KBM-7 (cell line): ENCODE measurements at places on chromosomes 1 and 21.

- DNase-seq = no peak
These were observed 2.7 kb upstream of the NPHP4 start for GRCh38 chr1:5994713-5995621.

DNA sequence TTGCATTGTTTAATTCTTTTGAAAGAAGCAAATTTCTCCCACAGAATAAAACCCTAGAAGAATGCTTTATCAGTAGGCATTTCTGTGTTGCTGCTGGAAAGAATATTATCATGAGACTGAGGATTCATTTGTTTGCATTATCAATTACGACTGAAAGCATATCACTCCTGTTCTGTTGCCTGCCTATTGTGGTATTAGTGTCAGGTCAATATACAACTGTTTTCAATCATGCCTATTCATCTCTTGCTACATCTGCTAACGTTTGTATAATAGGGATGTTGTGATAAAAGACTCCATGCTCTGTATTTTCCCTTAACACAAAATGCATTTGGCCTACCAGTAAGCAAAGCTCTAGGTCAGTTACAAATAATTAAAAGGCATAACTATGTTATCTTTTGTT is 221.5 kb downstream of the PTPRC start:
- DNase-seq = no peak

- no peak for DNase-seq
These were observed 27.4 kb downstream of the ELF3 start for GRCh38 chr1:202037706-202038296.

DNA sequence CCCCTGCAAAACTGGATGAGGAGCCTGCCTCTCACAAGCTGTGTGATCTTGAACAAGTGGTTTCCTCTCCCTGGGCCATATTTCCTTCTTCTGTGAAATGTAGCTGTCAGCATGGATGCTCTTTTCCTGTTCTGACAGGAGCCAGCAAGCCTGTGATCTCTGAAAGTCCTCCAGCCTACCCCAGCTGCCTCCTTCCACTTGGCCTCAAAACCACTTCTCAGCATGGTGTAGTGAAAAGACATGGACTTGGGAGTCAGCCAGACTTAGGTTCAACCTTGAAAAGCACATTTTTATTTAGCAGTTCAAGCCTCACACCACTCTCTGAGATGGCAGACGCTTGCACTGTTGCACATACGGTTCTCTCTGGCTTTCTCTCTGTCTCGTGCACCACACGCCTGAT is 292.9 kb upstream of the DUSP10 start:
- DNase-seq = no peak

GRCh38 chr1:42891465-42892138 is 45.2 kb downstream of the ZNF691 start:
- DNase-seq = no peak

DNA sequence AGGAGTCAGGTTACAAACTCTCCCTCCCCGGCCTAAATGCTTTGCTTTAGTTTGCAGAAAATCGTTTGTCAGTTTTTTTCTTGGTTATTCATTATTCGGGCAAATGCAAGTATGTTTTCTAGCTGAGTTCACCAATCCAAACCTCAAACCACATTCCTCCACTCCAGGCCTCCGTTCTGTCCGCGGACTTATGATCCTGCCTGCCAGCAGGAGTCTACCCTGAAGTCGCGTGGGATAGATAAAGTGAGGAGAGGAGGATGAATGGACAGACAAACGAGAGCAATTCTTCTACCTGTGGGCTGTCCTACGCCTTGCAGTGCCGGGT is 1.3 kb downstream of the ADAMTS1 start:
- peak; percentile 46 for DNase-seq

- DNase-seq = no peak
These were observed 150.1 kb upstream of the IVNS1ABP start for GRCh38 chr1:185467122-185467521.

- no peak for DNase-seq
These were observed 68.6 kb downstream of the GNG12 start for GRCh38 chr1:67764633-67765032.

DNA sequence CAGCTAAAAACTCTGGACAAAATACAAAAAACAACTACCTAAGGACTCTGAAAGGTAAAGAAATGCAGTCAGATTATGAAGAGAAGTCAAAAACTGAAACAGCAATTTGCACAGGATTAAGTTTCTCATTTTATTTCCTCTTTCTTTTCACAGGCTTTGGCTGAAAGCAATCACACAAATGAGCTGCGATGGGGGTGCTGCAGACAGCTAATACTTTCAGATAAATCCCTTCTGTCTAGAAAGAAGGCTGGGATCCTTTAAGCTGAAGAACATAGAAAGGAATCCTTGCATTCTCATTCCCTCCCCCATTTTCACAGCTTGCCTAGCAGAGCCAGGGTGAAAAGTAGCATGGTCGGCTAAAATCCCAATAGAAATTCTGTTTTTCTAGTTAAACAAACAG is 32.0 kb upstream of the PRDX6 start:
- DNase-seq = peak; percentile 20

- DNase-seq = no peak
These were observed 72.9 kb upstream of the RUNX3 start for GRCh38 chr1:25003000-25003399.

- no peak for DNase-seq
These were observed 109.9 kb upstream of the CXADR start for GRCh38 chr21:17402937-17403336.

DNA sequence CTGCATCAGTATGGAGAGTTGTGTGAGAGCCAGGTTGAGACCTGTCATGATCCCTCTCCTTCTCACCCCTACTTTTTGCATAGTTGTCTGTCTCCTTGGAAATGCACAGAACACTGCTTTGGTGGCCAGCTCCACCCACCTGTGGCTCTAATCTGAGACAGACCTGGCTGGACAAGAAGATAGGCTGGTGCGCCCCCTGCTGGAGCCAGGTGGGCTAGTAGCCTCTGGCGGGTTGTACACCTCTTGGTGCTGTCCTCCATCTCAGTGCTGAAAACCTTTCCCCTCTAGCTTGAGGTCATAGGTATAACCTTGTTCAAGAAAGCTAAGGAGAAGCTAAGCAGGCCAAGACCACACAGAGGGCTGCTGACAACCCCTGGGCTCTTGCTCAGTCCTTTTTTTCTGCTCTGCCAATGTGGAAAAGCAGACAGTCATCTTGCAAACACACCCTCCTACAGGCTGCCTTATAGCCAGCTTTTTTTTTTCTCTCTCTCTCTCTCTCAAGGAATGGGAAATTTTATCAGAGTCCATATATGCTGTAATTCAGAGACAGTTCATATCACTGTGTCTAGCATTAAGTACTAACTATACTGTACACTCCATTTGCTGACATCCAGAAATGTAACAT is 58.8 kb upstream of the SPATA6 start:
- peak; percentile 57 for DNase-seq

- DNase-seq = no peak
These were observed 4.3 kb downstream of the GBP2 start for GRCh38 chr1:89121641-89122040.

DNA sequence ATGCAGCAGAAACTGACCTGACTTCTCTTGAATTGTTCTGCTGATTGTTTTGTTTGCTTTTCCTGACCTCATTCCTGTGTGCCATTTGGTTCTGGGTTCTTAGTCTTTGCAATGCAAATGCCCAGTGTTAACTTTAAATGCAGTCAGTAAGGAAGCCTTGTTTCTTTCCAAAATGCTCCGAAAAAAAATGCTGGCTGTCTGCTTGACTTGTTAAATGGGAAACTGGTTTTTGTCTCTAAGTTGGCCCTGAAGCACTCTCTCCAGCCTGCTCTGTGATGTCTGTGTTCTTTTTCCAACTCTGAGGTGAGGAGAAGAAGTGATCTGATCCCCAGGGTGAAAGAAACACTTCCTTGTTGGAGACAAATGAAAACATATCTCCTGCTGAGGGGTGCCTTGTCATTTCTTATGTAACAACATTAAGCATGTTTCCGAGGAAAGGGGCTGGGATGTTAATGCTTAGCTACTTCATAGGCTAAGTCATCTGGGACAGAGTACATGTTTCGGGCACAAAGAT is 256.3 kb upstream of the ADGRL4 start:
- no peak for DNase-seq

DNA sequence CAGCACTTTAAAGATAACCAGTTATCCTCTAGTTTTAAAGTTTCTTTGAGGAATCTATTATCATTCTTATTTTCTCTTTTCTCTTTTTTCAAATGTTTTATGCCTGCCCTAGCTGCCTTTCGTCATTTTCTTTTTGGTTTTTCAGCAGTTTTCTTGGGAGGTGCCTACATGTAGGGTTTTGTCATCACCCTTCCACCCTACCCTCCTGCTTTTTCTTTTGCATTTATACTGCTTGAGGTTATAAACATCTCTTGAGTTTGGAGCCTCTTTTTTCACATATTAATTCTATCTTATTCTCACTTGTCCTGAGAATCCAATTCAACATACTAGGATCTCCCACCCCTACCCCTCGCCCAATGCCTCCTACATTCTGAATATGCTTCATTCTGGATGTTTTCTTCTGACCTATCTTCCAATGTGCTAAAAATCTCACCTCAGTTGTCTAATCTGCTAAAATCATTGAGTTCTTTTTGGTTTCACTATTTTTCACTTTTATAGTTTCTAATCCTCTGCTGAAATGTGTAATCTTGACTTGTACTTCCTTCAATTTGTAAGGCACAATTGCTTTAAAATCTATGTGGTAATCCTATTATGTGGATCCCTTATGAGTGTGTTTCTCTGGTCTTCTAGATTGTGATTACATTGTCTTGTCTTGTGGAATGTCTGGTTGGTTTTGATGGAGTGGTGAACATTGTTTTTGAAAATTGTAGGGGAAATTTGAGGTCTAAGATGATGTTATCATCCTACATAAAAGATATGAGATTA is 38.7 kb downstream of the MIA3 start:
- DNase-seq = no peak

GRCh38 chr1:95953015-95953414 is 719.0 kb downstream of the RWDD3 start:
- no peak for DNase-seq

DNA sequence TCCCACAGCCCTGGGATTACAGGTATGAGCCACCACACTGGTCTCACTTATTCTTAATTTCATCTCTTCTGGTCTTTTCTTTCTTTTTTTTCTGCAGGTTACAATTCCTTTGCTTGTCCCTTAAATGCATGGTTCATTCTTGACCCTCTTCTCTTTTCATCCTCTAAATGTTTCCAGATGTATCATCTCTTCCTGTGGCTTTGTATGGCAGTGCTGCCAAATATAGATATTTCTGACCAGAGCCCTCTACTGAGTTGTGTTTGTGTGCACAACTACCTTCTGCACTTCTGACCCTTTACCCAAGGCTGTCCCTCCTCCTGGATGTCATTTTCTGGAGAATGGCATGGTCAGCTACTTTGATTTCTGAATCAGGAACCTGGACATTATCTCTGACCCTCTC is 32.5 kb downstream of the OLFML3 start:
- no peak for DNase-seq

- DNase-seq = no peak
These were observed 5.8 kb downstream of the ATP5PB start for GRCh38 chr1:111454859-111455641.

DNA sequence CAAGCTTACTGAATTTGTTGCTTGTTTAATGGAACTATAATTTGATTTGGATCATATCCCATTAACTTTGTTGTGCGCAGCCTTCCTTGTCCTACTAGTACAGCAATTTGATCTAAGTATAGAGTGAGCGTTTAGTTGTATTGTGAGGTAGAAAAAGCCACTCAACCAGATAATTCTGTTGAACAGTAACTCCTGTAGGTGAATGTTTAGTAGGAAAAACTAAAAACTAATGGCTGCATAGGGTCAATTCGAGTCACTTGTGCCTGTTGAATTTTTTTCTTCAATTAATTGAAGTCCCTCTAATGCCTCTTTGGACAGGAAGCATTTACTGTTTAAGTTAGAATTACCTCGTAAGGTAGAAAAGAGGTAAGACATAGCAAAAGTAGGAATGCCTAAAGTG is 15.0 kb upstream of the EPHX1 start:
- no peak for DNase-seq

DNA sequence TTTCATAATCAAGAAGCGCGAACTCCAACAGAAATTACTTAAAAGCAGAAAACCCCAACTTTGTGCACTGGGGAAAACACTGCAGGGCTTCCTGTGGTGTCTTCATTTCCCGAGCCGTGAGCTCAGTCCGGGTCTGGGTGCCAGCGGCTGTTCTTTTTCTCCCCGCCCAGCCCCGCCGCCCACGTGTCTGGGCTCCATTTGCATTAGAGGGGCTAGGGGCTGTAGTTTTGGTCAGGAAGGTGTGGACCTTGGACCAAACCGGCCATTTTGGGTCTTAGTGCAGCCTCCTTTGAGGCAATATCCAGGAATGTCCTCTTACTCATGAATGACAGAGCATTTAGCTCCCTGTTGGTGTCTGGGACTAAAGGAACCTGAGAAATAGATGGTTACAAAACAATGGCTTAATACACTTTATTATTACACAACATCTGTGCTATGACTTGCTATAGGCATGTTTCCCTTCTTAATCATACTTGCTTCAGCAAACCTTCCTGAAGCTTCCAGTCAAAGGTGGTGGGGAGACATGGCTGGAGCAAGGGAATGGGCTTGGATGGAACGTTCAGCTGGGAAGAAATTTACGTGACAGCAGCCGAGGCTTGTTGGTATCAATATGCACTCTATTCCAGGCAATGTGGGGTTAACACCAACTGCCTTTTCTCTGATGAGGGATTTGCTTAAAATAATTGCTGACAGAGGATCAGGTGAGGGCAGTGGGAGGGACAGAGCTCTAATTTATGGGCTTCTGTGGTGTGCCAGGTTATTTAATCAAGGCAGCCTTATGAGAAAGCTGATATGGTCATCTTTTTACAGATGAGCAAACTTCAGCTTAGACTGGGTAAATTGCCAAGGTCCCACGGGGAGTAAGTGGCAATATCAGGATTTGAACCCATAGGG is 1.1 kb downstream of the AGTRAP start:
- peak; percentile 20 for DNase-seq

DNA sequence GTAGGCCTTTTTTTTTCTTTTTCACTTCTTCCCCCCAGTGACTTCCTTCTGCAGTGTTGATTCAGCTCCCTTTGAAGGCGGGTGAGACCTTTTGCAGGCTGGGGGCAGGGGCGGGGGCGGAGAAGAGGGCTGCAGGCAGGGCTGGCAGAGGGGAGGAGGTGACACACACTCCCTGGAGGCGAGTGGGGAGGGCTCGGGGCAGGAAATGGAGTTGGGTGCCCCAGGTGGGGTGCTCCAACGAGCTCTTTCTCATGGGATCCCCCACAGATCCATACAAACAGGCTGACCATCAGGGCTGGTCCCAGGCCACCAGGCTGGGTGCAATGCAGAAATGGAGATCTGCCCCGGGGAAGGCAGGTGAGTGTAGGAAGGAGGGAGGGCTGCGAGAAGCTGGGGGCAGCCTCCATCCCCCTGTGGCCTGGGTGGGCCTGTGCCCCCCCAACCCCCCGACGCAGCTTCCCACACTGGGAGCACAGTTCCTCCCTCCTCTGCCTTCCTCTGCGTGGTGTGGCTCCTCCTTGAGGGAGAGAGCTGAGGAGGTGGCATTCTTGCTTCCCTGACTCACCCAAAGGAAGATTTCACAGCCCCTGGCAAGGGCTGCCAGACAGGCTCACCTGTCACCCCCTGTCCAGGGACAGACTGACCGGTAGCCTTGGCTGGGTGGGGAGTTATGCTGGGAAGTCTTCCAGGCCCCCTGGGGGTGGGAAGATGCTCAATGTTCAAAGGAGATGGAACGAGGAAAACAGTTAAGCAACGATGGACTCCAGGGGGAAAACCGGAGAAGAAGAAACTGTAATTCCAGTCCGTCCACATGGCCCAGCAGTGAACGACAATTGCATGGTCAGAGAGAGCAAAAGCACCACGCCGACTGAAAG is 7.1 kb upstream of the ITGB2 start:
- DNase-seq = peak; percentile 87
